CD8-positive, alpha-beta memory T cell (primary cell): ENCODE measurements at places on chromosomes 4 and X. TPM values are rescaled to one million over a fixed set of nuclear protein-coding genes. Genes with fewer than 3 reads are reported as not detected.

F8A2 gene
- not detected for total RNA-seq

GRCh38 chr4:161704040-161704439, 459.8 kb downstream of the FSTL5 start:
- no peak for DNase-seq

DNA sequence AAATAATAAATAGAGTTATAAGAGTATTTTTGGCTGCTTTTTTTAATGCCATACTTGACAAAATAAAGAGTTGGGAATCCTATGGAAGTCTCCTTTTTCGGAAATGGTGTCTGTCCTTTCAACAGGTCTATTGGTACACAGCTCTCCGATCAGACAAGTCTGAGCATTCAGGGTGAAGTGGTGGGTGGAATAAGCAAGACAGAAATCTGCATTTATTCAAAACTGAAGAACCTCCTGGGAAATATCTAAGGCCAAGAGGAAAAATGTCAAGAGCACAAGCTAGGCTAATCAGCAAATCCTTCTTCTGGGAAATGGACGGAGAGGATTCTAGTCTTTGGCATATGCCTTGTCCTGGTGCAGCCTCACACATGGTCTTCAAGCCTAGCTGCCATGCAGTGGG, 309.0 kb downstream of the CENPC start:
- DNase-seq, result no peak

- no peak for DNase-seq
Measured at GRCh38 chr4:83320548-83320947, 14.1 kb downstream of the HPSE start.

- DNase-seq, result no peak
Measured at GRCh38 chr4:141713185-141713584, 76.8 kb downstream of the IL15 start.

- DNase-seq, result no peak
Measured at GRCh38 chr4:137267024-137267423, 265.3 kb downstream of the PCDH18 start.

GRCh38 chrX:151711787-151712186, 4.0 kb upstream of the FATE1 start:
- no peak for DNase-seq

- DNase-seq, result no peak
Measured at GRCh38 chrX:19017271-19017670, 33.4 kb upstream of the PHKA2 start.

GRCh38 chr4:15339737-15340136, 88.1 kb upstream of the C1QTNF7 start:
- no peak for DNase-seq
